CD4-positive, alpha-beta T cell treated with Interleukin-6 for 4 hours (primary cell): ENCODE measurements at places on chromosomes 5 and 9.

DNA sequence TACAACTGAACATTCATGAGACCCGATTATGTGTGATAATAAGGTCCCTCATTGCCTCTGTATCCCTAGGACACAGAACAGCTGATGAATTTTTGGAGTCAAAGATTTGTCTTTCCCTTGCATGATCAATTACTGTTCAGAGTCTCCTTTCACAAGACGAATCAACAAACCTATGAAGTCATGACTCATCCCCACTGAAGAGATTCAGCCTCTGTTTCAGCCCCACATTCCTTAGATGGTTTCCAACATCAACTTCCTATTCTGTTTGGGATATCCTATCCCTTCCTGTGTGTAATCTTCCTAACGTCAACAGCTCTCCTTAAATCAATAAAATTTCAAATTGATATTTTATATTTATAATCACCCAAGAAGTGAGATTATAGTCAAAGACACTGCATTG, 199.0 kb downstream of the DNAH5 start:
- DNase-seq: no peak

DNA sequence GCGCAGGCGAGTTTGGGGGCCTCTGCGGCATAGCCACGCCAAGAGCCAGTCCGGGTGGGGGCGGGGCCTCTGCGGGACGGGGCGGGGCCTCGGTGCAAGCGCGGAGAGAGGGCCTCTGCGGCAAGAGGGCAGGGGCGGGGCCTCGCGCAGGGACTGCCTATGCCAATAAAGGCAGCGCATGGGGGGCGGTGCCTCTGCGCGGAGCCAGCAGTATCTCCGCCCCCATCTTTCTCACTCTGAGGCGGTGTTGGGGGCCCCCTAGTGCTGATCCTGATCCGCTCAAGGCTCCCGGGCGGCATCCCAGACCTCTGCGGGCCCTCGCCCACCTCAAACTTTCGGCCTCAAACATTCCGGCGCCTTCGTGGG, 9.2 kb upstream of the GPRIN1 start:
- peak; percentile 83 for DNase-seq

GRCh38 chr5:61333321-61333953, 1.4 kb downstream of the ZSWIM6 start:
- DNase-seq: peak; percentile 37

GRCh38 chr9:71210326-71210725, 88.9 kb upstream of the TRPM3 start:
- DNase-seq: no peak

- no peak for DNase-seq
These were observed 812 bp downstream of the SREK1 start for GRCh38 chr5:66144834-66145390.

DNA sequence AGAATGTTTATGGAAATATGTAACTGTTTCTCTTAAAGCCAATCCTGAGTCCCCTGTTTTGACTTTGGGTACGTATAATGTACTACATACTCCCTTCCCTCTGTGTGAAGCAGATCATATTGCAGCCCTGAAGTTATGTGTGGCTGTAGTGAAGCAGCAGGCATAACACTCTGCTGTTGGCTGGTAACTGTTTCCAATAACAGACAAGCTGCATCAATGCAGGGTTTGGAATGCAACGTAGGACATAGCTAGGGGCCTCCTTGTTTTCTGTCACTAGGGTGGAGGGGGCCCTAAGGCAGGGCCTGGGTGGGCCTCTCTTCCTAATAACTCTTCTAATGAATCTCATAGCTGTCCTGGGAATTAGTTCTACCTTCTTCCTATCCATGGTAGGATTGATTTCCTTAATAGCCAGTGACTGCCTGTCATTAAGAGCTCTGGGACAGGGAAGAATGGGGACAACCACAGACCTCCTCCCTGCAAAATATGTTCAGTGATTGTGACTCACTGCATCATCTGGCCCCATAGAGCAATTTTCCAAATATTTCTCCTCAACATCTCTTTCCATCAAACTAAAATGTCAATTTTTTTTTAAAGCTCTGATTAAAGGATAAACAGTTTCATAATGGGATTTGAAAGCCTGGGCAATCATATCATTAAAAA, 129.6 kb upstream of the HMHB1 start:
- DNase-seq: no peak

GRCh38 chr9:19746223-19746622, 42.6 kb downstream of the SLC24A2 start:
- DNase-seq: no peak

GRCh38 chr9:89878003-89878411, 273.2 kb downstream of the GADD45G start:
- no peak for DNase-seq

DNA sequence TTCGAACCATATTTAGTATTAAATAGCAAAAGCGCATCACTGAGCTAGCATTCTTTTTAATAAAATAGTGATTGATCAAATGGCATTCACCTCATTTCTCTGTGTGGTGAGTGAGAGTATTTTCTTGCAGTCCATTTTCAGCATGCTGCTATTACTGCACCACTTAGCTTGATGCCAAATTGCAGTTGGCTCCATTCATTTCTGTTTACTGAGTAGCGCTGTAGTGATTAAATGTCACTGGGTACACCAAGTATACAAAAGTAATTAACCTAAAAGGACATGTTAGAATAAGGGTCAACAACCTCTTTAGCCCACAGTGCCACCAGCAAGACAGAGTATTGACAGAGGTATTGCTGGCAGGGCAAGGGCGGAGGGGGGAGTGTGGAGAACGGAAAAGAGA, 122.0 kb downstream of the TLE4 start:
- DNase-seq: no peak

DNA sequence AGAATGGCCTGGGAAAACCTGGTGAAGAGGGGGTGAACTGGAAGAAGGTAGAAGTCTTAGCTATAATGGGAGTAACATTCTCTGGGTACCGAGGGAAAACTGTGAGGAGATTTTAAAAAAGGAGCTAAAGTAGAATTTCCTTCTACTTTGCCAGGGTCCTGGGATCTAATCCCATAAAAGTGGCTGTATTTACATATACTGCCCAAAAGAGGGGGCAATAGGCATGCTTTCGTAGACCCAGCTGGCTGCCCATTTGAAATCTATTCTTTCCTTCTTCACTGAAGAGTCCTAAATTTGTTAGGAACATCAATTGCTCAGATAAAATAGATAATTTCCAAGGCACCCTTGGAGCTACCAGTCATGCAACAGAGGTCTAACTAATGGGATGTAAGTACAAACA, 159.2 kb downstream of the CDC42SE2 start:
- no peak for DNase-seq

DNA sequence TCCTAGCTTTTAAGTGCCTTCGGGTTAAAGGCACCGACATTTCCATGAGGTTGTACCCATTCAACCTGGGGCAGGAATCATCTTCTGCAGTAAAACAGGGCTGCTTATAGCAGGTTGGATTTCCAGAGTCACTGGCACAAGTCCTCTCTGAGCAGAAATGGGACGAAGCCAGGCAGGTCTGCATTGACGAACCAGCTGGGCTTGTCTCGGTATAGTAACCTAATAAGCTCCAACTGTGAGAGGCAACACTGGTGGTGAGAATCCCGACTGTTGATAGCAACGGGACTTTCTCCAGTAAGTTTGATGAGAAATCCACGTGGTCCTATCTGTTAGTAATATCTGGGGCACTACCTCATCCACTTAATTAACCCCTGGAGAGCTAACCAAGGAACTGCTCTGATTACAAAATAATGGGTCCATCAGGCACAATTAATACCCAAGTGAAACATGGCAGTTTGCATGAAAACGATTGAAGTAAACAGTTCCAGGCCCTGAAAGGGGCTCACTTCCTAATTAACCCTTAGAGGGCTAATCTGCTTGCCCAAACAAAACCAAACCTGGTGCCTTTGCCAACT, 491.0 kb upstream of the C9orf72 start:
- DNase-seq: no peak

GRCh38 chr5:53556001-53556400, 4.4 kb upstream of the NDUFS4 start:
- DNase-seq: no peak

DNA sequence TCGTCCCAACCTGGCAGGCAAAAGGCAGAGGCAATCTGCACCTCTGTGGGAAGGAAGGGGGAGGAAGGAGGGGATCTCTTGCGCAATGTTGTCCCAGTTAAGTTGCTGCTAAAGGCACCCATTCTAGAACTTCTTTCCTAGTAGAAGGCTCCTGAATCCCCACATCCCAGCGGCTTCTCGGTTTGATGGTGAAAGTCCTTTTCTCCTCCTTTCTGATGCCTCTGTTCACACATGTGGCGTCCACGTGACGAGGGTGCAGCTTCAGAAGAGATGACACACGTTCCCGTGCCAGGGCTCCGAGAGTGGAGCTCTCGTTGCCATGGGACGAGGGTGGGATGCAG, 96.9 kb upstream of the FCN2 start:
- DNase-seq: no peak

- no peak for DNase-seq
These were observed 162.1 kb downstream of the CCDC192 start for GRCh38 chr5:127865273-127865672.

DNA sequence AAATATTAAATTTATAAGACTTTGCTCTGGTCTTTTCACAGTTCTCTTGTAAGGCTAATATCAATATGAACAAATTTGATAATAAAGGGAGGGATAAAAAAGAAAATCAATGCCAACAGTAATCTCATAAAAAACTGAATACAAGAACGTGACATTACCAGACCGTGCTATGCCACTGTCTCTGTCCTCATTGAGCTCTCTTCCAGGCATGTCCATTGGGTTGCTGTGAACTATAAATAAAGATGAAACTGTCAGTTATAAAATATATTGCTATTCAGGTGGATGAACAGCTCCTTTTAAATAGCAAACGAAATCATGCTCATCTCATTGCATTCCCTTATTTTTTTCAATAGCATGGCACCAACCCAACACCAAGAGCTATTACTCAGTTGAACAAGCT, 74.0 kb upstream of the RAPGEF6 start:
- DNase-seq: no peak

GRCh38 chr9:100669968-100670367, 92.1 kb downstream of the CAVIN4 start:
- DNase-seq: no peak

GRCh38 chr9:75083188-75083970, 4.6 kb downstream of the NMRK1 start:
- peak; percentile 31 for DNase-seq

DNA sequence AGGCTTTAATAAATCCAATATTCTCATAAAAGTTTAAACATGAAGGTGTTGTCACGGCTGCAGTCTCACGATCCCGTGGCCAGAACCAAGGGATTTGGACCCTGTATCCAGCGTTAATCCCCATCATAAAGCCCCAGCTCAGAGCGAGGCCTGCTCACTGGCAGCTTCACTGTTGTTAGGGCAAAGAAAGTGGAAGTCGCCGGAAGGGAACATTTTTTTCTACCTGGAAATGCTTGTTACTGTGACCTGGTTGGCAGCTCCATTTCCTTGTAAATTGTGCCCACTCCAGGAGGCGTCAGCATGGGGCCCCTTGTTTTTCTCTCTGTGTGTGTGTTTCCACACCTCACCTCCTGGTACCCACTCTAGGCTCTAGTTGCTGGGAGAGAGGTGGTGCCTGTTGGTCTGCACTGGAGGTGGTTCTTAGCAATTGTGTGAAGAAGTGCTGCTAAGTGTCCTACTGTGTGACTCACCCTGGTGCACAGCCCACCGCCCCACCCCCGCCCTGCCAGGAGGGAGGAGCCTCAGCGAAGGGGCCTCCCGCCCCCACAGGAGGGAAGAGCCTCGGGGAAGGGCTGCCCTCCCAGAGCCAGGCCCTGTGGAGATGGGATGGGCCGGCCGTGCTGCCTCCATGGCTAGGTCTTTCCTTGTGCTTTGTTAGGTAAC, 105.1 kb downstream of the EHMT1 start:
- peak; percentile 45 for DNase-seq

DNA sequence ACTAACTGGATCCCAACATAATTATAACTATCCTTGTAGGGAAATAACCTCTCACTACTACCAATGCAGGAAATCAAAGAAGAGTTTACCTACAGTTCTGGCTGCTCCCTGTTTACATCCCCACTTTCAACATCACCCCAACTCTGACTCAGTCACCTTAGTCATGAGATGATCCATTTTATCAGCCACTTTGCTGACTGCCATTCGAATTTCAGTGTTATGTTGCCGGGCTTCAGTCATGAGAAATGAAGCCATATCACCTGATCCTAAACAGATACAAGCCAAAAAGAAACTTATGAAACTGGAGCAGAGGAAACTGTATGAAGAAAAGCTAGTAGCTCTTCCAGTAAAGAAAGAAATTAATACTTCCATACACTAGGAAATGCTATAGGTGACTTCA, 33.7 kb downstream of the SLC31A2 start:
- DNase-seq: no peak

- no peak for DNase-seq
These were observed 389.3 kb upstream of the DMAC1 start for GRCh38 chr9:8188723-8189407.

DNA sequence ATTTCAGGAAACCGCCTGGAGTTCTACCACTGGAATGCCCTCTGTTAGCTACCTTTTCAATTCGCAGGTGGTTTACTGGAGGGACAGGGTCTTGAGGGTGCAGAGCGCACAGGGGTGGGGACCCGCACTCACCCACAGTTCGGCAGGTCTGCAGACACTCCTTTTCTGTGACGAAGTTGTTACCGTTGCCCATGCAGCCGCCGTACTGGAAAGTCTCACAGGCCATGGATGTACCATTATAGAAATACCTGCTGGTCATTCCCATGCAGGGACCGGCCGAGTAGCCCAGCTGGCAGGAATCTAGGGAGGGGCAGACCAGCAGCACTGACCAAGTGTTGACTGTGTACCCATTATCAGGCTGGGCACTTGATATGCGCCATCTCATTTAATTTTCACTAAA, 16.8 kb downstream of the AMBP start:
- DNase-seq: no peak

DNA sequence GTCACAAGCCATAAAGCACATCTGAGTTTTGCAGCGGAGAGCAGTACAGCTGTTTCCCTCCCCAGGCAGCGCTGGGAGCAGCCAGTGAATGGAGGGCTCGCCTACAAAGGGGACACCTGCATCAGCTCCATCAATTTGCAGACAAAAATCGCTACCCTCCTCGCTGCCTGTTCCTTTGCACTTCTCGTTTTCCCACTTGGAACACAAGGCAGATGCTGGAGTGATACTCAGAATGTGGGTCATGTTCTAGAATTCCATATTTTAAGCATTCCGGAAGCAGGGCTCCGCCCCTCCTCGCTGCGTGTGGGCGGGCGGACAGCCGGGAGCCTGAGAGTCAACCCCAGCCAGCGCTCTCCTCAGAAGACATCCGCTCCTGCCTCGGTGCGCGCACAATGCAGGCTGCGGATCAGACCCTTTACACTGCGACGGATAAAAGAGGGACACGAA, 92.1 kb downstream of the LMNB1 start:
- DNase-seq: peak; percentile 60

DNA sequence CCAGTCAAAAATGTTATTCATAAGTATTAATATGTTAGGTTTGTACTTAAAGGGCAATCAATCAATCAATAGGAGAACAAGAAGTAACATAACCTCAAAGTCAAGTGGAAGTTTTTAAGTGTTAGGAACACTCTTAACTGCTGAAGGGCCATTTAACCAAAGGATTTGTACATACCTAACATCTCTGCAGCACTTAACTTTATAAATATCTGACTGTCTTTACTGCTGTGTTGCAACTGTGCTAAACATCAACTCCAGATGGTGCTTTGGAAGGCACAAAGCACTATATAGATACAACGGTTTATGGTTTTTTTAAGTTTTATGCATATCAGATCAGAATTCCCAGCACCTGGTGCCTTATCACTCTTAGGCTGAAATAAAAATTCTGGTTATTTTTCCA, 604.9 kb upstream of the PTGER4 start:
- DNase-seq: no peak
